Stimulated activated CD8-positive, alpha-beta memory T cell treated with anti-CD3 and anti-CD28 coated beads, Interleukin-15, amount 100 ng/mL, for 4 hours (primary cell): ENCODE measurements at places on chromosomes 11 and 22.

DNA sequence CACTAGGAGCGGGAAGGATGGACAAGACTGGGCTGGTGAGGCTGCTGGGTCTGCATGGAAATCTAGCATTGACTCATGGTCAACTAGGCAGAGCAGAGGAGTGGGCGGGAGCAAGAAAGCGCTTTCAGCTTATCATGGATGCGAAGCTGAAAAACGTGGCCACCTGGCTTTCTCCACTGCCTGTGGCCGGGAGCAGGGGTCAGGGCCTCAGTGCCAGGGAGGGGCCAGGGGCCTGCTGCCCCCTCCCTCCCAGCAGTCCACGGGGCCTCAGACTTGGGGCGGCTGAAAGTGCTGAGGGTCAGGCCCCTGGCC lies 45.5 kb downstream of the ALX4 start:
- no peak for DNase-seq

DNA sequence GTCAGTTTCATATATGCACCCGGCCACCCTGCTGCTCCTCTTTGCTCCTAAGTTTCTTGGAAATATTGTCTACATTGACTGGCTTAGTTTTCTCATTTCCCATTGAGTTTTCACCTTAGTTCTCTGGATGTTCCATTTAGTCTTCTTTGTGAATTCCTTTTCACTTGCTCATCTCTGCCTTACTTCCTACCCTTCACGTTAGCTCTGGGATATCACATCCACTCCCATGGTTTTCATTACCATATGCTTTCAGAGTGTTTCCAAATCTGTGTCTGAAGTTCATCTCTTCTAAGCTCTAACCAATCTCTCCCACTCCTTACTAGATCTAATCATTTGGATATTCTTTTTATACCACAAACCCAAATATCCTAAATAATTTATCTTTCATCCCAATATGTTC lies 226.4 kb downstream of the FAM76B start:
- DNase-seq = no peak

GRCh38 chr11:17918049-17918605 lies 94.7 kb downstream of the SERGEF start:
- no peak for DNase-seq

- no peak for DNase-seq
Measured at GRCh38 chr11:3942956-3943497, 87.6 kb downstream of the STIM1 start.

GRCh38 chr22:23381661-23382427 lies 198.2 kb downstream of the IGLL1 start:
- no peak for DNase-seq

GRCh38 chr22:46201059-46201757 lies 48.9 kb downstream of the CDPF1 start:
- DNase-seq = no peak
